ENCODE measurements at places on chromosomes 7 and 10.
A peak's percentile ranks its signal among the peaks of the same experiment; 100 is the strongest.

GRCh38 chr7:32061346-32061745, 8.9 kb downstream of the PDE1C start:
- no peak for DNase-seq

- DNase-seq = no peak
Observed at GRCh38 chr7:142959202-142959601, 3.0 kb downstream of the KEL start.

GRCh38 chr7:138188290-138188858, 112.1 kb downstream of the AKR1D1 start:
- no peak for DNase-seq

- no peak for DNase-seq
Observed at GRCh38 chr7:85046534-85046933, 140.3 kb downstream of the SEMA3D start.

- DNase-seq = no peak
Observed at GRCh38 chr7:9582824-9583223, 1149.4 kb downstream of the NXPH1 start.

- peak; percentile 59 for DNase-seq
Observed at GRCh38 chr7:139023076-139023475, 12.8 kb downstream of the ZC3HAV1L start.

- DNase-seq = peak; percentile 22
Observed at GRCh38 chr10:82866424-82867020, 991.5 kb downstream of the NRG3 start.

GRCh38 chr7:134351424-134351823, 34.7 kb upstream of the SLC35B4 start:
- no peak for DNase-seq

GRCh38 chr7:51012569-51013217, 230.0 kb upstream of the GRB10 start:
- DNase-seq = no peak

- peak; percentile 37 for DNase-seq
Observed at GRCh38 chr10:88095223-88095721, 231.8 kb downstream of the PTEN start.

DNA sequence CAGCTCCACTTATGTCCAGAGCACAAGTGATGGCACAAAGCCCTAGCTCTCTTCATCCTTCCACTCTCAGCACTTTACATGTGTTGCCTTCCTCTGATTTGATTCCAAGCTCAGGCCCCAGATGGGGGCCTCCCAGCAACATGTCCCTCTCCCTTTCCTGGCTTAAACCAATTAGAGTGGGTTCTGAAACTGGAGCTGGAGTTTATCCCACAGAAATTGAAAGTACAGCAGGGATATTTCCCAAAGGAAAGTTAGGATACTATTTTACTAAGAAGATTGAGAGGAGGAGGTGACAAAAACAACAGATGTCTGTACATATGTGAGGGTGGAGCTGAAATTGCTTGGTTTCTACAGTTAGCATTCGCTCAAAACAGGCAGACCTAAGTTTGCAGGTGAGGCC, 724.6 kb downstream of the AUTS2 start:
- DNase-seq = no peak

DNA sequence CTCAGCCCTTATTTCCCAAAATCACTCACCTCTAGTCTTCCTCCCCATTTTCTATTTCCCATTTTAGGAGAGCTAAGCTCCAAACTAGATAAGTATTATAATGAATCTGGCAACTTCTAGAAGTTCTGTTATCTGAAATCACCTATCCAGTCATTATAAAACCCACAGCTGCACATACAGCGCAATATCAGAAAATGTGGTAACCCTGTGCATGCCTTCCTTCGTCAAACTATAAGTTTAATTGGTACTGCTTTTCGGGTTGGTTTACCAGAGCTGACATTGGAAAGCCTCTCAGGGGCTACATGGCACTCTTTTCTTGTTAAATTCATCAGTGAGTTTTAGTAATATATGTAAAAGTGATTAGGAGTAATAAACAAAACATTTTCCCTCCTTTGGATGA, 1.6 kb downstream of the LAMB4 start:
- no peak for DNase-seq

- no peak for DNase-seq
Observed at GRCh38 chr10:124594240-124594639, 132.6 kb downstream of the LHPP start.

DNA sequence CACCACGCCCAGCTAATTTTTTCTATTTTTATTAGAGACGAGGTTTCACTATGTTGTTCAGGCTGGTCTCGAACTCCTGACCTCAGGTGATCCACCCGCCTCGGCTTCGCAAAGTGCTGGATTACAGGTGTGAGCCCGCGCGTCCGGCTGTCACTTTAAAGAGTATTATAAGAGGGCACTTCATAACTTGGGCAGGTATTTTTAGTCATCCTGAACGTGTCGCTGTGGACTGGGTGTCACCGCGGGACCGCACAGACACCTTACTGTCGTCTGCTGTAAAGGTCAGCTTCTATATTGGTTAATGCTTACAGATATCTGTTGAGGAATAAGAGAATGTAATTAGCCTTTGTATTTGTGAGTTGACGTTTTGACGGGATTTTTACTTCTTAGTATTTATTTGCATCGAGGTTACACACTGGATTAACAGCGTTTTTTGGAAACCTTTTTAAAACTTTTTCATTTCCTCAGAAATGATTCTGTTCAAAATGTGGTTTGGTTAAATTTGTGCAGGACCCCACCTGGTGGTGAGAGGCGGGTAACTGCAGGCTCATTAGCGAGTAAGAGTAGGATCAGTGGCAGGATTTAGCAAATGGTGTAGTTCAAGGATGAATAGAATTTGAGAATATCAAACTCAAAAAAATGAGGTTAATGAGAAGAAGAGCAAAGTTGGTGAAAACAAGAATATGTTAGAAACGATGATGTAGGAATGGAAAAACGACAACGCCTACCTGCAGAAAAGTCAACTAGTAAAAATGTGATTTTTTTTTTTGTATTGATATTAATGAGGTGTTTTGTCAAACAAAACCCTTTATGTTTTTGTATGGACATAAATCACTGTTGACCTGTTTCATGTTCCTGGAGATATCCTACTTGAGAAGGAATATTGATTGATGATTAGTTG, 3.2 kb downstream of the DNAJB6 start:
- peak; percentile 89 for DNase-seq

DNA sequence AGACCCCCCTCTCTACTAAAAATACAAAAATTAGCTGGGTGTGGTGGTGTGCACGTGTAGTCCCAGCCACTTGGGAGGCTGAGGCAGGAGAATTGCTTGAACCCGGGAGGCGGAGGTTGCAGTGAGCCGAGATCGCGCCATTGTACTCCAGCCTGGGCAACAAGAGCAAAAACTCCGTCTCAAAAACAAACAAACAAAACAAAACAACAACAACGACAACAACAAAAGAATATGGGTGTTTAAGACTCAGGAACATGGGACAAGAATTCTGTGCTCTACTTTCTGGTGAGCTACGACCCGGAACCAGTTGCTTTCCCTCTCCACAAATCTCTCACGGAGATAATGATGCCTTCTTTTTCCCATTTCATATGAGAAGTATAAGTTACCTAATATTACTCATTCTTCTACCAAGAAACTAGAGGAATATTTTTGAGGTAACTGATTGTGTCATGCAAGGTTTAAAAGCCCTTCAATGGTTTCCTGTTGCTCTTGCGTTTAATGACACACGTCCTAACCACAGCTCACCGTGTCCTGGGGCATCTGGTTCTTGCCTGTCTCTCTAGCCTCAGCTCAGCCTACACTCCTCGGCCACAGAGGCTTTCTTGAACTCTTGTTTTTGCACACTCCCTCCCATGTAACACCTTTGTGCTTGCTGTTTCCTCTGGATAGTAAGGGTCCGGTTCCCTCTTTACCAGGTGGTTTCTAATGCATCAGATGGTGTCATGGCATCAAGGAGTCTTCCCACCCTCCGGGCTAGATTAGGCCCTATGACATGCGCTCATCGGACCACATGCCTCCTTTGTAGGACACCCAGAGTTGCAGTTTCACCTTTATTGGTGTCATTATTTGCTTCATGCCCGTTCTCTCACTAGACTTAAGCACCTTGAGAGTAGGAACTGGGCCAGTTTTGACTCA, 67.5 kb downstream of the PFKFB3 start:
- no peak for DNase-seq

- peak; percentile 43 for DNase-seq
Observed at GRCh38 chr10:96973809-96974747, 142.0 kb downstream of the LCOR start.

DNA sequence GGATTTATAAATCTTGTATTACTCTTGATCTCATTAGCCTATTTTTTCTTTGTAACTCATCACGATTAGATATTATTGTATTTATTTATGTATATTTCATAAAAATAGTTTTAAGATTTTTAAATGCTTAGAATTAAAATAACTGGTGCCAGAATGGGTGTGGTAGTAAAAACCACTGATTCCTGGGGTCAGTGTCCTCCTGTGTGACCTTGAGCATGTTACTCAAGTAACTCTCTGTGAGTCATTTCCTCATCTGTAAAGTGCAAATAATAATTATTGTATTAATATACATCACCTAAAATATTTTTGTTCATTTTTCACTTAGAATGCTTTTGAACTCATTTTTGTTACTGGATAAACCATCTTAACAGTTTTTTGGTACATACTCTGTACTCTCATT, 91.3 kb upstream of the TMEM229A start:
- DNase-seq = no peak

GRCh38 chr10:97061423-97061822, 124.3 kb downstream of the SLIT1 start:
- no peak for DNase-seq

DNA sequence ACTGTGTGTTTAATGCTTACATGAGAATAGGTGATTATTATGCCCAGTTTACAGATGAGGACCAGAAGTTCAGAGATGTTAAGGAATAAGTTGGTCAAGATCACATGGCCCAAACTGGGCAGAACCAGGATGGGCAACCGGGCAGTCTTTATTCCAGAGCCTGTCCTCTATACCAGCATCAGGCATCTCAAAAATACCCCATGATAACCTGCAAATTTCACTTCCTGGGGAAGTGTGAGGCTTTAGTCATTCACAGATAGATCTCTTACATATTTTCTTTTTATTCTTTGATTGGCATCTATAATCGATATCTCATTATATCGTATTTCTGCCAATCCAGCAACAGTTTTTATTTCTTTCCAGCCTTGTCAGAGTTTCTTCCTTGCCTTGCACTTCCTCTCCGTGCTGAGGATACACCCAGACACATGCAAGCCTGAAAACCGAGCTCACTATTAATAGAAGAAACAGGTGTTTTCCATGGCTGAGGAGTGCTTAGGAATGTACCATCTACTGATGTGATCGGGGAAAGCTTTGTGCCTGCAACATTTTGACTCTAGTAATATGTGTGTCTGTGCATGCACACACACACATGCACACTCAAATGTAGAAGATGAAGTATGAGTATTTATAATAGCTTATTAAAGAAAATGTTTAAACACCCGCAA, 82.4 kb downstream of the CREM start:
- DNase-seq = no peak

DNA sequence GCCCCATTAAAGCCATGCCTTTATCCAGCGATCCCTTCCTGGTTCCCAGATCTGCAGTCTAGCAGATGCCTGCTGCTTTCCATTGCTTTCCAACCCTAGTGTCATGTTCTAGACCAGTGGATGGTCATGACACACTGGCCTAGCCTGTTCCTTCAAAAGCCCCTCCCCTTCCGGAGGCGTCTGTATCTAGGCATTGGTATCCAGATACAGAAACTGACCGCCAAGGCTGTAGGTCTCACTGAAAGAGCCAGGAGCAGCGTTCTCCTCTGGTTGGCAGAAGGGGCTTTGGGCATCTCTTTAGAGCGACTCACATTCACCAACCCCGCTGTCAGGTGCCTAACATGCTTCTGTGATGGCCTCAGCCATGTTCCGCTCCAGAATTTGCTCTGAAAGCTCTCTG, 22.6 kb downstream of the JCAD start:
- DNase-seq = no peak

GRCh38 chr7:87342231-87342630, 3.2 kb upstream of the CROT start:
- DNase-seq = no peak

GRCh38 chr7:114412548-114412947, 2.1 kb upstream of the FOXP2 start:
- DNase-seq = no peak

- DNase-seq = peak; percentile 61
Observed at GRCh38 chr7:19106241-19107080, 11.0 kb downstream of the TWIST1 start.

DNA sequence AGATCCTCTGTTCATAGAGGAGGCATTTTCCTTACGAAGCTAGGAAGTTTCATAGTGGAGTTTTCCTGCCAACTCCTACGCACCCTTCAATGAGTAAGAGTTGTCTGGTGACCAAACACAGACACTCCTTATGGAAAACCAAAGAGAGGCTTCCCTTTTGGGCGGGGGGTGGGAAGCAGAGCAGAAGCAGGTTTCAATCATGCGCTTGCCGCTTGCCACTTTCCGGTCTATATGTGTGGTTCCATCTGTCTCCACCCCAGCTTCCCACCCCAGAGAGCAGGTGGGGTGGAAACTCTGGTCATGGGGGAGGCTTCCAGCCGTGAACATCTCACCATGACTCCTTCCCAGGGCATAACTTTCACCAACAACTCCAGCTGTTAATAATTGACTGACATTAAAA, 68.8 kb upstream of the GRB10 start:
- DNase-seq = no peak

GRCh38 chr7:84105586-84105985, 89.0 kb downstream of the SEMA3A start:
- peak; percentile 62 for DNase-seq

DNA sequence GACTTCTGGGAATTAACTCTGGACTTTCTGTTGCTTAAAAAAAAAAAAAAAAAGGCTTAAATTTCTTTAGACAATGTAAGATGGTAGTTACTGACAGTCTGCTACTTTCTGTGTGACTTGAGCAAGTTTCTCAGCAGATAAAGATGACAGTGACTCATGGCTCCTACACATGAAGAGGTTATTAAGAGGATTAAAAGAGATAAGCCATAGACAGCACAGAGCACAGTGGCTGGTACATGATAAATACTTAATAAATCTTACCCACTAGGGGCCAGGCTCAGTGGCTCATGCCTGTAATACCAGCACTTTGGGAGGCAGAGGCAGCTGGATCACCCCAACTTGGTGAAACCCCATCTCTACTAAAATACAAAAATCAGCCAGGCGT, 174.8 kb downstream of the JAZF1 start:
- DNase-seq = no peak

DNA sequence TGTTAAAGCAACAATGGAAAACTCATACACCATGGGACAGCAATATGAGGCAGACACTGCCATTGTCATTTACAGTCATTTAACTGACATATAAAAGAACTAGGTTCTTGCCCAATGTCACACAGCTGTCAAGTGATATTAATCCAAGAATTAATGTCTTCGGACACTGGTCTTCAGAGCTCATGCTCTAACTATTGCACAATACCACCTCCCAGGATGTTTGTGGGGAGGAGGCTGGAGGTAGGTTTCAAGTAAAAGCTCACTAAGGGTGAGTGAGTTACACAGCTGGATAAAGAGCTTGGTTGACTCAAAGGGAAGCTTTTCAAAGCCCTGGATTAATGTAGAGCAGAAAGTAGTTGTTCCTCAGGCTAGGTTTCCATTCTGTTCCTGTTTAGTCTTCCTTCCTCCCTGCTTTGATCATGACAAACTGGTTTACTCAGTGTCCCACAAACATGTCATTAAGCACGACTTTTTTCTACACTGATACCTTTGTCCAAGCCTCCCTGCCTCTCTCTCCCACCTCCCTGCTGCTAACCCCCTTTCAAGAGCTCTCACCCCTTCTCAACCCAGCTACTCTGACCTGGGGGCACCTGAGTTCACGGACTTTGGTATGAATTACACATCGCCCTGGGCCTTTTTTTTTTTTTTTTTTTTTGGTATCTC, 987 bp upstream of the EXOC6 start:
- DNase-seq = no peak

GRCh38 chr7:82323806-82324205, 119.8 kb downstream of the CACNA2D1 start:
- no peak for DNase-seq
